ENCODE measurements at places on chromosomes 7 and 10.
A peak's percentile ranks its signal among the peaks of the same experiment; 100 is the strongest.

DNA sequence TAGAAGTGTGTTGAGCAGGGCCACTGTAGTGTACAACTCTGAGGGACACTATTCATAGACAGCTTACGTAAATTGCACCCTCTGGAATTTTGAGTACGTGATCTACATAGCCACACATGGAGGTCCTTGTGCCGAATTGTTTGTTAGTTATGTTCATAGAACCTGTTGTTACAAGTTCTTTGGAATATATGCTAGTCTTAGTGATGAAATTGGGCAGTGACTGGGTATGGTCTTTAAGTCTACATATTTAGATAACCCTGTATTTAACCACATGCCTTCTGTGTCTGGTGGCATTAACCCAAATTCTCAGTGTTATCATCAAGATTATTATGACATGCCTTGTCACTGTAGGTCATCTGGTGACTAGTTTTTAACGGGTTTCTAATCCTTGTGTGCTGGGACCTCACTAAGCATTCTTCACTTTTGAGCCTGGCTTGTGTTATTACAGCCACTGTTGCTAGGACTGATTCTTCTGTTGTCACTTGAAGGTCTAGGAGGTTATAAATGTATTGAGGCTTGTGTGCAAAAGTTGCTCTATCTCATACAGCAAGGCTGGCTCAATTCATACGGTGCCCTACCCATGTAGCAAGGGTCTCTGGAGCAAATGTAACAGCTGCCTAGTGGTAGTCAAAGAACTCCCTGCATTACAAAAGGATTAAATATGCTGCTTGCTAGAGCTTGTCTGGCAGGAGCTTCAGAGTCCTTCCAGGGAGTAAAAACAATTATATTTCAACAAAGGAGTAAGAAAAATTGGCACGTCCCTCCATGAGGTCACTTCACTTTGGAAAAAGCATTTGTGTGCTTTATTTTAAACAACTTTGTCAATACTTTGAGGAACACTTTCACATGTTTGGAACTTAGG lies 65.4 kb downstream of the CDK14 start:
- no peak for DNase-seq

DNA sequence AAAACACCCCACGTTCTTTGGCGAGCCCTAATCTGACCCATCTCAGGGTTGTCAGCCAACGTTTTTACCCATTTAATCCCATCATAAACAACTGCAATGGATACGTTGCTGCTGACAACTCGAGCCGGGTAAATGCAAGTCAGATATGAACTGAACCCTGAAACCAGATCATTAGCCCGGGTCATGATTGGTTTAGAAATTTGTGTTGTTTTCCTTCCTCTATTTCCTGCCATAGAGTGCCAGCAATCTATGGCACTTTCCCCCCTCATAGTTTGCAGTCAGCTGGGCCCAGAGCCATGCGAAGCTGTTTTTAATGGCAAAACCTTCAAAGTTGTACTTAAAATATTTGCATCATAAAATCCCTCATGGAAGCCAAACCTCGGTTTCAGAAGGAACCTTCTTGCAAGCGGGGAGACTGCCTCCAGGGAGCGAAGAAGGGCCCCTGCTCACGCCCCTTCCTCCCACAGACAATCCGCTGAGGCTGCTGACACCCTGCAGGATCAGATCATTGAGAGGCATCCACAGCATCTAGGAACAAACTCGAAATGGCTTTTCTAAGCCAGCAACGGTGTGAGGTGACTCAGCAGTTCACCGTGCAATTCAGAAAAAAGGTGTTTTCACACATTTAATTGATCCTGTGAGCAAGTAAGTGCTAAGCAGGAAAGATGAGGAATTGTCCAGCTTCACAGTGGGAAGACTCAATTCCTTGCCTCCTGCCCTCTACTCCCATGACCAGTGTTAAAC lies 710.1 kb downstream of the PARD3 start:
- DNase-seq: no peak

DNA sequence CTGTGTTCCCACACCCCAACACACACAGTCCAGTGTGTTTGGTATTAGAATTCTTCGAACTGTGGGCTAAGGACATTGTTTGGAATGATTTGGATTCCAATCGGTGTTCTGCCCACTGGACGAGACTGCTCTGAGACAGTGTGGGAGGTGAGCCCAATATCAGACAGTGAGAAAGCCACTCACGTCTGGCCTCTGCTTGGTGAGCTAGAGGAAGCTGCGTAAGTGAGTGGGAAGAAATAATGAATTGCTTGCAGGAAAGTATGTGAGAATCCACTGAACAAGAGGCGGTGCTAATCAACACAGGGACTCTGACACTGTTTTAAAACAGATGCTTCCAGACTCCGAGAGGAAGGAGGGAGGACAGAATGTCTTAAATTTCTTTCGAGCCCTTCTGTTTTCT lies 675.0 kb upstream of the ANKRD30A start:
- peak; percentile 10 for DNase-seq

DNA sequence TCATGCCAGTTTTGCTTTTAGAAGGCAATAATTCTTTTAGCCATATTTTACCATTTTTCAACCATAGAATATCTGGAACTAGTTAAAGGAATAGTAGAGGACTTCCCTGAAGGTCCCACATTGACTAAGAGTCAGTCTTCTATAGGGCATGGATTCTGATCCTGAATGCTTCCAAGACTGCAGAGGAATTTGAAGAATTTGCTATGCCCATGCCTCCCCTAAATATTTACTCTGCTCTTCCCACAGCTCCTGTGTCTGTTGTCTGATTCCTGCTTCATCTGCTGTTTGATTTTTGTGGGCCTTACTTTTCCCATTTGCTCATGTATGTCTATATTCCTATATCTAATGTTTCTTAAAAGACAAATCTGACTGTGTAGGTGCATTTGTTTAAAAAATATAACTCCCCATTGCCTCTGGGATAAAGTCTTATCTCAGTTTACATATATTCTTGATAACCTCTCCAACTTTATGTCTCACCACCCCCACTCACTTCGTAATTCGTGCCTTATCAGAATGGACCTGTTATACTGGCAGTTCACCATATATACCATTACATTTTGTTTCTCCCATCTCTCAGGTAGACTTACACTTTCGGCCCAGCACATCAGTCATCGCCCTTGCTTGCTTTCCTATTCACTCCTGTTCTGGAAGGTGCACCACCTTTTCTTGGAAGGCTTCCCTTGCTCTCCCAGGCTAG lies 33.9 kb downstream of the LRRC4 start:
- DNase-seq: no peak

- peak; percentile 42 for DNase-seq
These were observed 230.9 kb downstream of the PARD3 start for GRCh38 chr10:34584164-34584563.

DNA sequence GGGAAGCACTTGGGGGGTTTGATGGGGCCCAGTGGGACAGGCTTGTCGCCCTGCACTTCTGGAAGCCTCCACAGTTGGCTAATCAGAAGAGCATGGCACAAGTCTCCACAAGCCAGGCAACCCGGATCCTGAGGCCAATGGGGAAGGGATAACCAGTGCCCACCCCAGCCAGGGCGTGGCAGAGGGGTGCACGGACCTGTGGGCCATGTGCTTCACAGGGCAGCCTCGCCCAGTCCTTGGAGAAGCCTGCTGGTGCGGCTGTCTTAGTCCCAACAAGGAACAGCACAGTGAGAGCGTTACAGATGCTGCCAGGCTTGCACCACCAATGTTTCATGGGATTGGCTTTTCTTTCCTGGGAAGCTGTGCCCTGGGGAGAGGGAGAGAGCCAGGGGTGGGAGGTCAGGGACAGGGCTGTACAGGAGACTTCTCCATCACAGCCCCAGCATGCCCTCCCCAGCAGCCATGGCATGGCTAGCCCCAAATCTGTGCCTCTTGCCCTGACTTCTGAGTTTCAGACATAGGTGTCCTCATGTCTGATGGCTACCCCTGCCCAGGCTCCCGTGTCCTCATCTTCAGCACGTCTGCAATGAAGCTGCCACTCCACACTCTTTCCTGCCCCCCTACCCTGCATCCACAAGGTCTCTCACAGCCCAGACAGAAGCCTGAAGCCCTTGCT lies 116.0 kb downstream of the PTPN20 start:
- DNase-seq: no peak

- DNase-seq: no peak
These were observed 6.5 kb downstream of the DLX5 start for GRCh38 chr7:97018126-97018601.

- DNase-seq: peak; percentile 84
These were observed 24.4 kb upstream of the PPIF start for GRCh38 chr10:79322616-79323543.

DNA sequence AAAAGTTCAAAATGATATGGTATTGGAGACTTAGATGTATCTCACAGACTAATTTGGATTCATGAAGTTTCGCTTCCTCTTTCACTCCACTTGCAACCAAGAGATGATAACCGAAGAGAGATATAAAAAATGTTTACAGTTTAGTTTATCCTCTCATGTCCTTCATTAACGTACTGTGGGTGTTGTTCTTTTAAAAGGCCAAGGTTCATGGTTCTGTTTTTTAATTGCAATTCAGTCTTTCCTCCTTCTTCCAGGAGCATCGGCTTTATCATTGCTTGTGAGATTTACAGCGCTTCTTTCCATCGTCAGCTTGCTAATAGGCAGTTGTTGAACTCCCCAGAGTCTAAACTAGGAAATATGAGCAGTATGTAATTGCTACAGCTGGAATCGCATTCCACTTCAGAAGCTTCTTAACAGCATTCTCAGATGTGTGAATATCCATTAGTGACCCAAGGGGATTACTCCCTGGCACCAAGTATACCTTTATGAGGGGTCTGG lies 75.9 kb upstream of the HGF start:
- DNase-seq: no peak

- DNase-seq: no peak
These were observed 314.1 kb downstream of the WDR11 start for GRCh38 chr10:121165276-121165675.

GRCh38 chr7:105648561-105649401 lies 67.5 kb upstream of the EFCAB10 start:
- DNase-seq: peak; percentile 4

GRCh38 chr7:111067682-111068081 lies 23.2 kb upstream of the LRRN3 start:
- no peak for DNase-seq

GRCh38 chr7:33129806-33130153 lies 416 bp downstream of the BBS9 start:
- no peak for DNase-seq

DNA sequence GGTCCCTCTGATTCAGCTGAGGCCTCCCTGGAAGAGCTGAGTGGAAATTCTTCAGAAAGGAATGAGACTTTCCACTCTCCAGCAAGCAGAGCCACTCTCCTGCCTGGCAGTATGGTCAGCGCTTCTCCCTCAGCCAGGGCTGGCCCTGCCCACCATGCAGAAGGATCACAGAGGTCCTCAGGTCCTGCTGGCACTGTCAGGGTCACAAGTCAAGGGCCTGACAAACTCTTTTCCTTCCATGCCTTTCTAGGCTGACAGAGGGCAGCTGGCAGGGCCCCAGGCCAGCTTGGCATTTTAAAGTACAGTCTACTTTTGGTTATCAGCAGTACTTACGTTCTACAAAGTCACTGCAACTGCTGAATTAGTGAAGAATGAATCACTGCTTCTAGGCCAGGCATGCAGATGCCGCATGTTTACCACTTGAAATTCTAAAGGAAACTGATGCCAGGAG lies 119.3 kb upstream of the FRMD4A start:
- DNase-seq: peak; percentile 58

DNA sequence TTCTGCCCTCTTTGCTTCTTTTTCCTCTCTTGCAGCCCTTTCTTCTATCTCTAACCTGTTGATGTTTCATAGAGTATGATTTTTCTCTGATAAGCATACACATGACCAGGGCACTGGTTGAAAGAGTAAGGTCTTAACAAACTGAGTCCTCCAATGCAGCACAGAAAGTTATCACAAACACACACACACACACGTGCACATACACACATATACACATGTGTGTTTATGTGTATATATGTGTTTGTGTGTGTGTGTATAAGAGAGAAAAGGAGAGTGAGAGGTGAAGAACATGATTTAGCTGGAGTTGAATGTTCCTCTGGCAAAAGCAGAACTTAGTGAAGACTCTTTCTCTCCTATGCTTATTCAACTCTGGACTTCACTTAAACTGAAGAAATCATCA lies 130.0 kb downstream of the KLF6 start:
- no peak for DNase-seq

DNA sequence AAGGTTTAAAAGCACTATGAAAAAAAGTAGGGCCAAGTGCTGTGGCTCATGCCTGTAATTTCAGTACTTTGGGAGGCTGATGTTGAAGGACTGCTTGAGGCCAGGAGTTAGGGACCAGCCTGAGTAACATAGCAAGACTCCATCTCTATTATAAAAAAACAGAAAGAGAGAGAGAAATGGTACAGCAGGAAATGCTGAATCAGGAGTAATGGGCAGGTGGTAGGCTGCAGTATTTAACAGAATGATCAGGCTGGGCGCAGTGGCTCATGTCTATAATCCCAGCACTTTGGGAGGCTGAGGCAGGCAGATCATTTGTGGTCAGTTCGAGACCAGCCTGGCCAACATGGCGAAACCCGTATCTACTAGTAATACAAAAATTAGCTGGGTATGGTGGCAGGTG lies 49.6 kb downstream of the SCD start:
- no peak for DNase-seq

GRCh38 chr7:16850614-16851466 lies 30.9 kb downstream of the AGR3 start:
- no peak for DNase-seq

- no peak for DNase-seq
These were observed 48.7 kb upstream of the RHOBTB1 start for GRCh38 chr10:60992636-60993035.

GRCh38 chr7:54773472-54774399 lies 14.7 kb upstream of the SEC61G start:
- peak; percentile 89 for DNase-seq

GRCh38 chr7:67743501-67743900 lies 746.9 kb downstream of the TYW1 start:
- no peak for DNase-seq

- DNase-seq: no peak
These were observed 182.6 kb downstream of the FZD1 start for GRCh38 chr7:91446819-91447218.

DNA sequence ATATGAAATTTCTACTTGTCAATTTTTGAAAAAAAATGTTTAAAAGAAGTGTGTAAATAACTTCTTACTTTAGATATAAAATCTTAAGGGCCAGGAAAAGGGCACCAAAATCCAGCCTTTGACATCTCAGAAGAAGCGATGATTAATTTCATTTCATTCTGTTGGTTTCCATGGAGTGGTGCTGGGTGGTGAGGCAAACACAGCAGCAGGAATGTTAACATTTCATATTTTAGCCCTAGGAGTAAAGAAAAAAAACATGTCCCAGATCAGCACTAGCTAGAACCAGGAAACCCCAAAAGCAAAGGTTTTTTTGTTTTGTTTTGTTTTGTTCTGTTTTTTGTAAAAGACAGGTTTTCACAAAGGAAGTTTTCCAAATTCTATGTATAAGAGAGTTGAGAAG lies 298.8 kb upstream of the C7orf33 start:
- DNase-seq: no peak

GRCh38 chr7:90764848-90765570 lies 168.9 kb downstream of the CDK14 start:
- DNase-seq: no peak

- DNase-seq: peak; percentile 58
These were observed 127.6 kb upstream of the SLC26A5 start for GRCh38 chr7:103573479-103574058.

DNA sequence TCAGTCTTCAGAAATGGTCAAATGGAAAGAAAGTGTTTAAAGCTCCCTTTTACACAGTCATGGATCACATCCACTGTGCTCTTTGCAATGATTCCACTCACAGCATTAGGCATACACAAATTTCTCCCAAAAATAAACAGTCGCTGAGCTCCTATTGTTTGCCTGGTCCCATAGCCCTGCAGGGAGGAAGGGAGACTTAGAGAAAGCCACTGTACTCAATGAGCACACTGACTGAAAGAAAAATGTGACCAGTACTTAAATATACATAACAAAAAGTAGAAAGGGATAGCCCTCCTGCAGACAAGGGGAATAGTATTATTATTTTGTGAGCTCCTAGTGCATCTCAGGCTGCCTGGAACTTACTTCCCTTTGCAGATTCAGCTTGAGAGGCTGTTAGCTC lies 853.2 kb downstream of the GRID1 start:
- DNase-seq: no peak

Data from ELR (cell line).